ENCODE measurements at places on chromosomes 7 and 10.
A peak's percentile ranks its signal among the peaks of the same experiment; 100 is the strongest.

- DNase-seq: no peak
These were observed 173.1 kb downstream of the HPSE2 start for GRCh38 chr10:99062591-99062990.

DNA sequence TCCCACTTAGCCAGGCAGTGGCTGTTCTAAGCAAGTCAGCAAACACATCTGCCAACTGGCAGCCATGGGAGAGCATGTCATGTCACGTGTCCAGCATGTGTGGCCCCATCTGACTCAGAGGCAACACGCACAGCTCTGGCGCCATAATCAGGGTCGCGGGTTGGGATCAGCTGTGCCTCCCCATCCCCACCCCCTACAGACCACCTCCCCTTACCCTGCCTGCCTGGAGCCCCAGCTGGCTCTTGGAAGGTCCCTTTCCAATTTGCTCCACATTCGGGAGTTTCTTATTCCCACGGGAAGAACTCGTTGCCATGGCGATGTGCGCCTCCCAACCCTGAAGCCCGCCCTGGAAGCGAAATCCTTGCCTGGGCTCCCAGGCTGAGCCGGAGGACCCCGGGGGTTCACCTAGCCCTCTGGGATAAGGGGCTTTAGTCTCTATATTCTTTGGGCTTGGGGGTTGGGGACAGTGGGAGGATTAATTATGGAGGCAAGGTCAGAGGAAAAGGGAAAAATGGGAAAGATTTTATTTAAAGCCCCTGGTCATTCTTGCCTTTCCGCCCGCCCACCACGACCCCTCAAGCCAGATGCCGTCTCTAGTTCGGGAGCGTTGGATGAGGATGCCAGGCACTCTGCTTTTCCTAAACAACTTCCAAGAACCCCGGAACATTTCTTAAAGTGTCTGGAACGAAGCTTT is 283.7 kb downstream of the ZEB1 start:
- DNase-seq: peak; percentile 68

GRCh38 chr7:24920451-24921361 is 59.3 kb downstream of the OSBPL3 start:
- DNase-seq: no peak

DNA sequence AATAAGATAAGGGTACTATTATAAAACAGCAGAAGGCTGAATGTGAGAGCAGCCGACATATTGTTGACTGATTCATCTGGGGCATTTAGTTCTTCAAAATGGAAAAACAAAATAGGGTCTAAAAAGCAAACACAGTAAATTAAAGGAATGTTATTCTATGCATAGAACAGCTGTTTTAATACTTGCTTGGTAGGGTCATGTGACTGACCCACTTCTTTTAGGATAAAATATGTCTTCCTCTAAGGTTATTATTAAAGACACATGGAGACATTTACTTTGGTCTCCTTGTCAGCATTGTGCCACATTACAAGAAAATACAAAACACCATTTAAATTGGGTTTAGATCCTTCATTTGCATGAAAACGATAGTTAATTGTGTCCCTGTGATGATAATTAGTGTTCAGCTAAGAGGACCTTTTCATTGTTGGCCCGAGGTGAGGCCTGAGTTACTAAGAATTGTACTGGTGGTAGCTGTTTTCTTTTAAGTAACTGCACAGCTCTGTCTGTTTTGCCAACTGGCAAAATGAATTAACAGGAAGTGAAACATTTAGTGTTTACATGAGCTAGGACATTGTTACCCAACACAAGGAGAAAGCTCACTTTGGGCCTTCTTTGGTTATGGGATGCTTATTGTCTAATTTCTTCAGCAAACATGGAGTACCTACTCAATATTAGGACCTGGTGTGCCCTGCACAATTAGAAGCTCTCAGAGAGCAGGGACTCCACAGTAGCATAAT is 764.4 kb downstream of the LRMDA start:
- no peak for DNase-seq

DNA sequence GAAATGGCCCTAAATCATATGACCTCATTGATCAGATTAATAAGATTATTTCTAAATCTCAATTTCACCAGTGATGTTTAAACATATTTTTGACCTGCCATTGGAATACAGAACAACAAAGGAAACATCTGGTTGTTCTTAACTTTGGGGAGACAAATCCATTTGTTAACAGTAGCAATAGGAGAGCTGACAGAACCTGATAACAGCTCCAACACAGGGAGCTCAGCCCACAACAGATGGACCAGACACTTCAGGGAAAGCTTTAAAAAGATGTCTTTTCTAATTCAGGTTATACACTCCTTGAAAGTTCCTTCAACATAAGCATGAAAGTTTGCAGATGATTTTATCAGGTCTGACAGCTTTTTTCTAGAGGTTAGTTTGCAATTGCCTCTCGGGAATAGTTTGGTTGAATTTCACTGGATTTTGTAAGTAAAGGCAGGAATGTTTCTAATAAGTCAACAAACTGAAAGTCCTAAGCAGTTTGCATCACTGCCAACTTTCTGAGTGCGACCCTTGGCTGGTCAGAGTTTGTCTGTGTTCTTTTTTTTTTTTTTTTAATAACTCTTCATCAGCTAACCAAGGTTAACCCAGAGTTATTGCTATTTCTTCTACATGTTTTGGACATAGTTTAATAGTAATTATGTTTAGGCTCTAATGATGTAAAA is 6.5 kb upstream of the MET start:
- no peak for DNase-seq

GRCh38 chr7:127766831-127767459 is 115.0 kb downstream of the SND1 start:
- DNase-seq: no peak

- DNase-seq: no peak
These were observed 29.3 kb upstream of the GGCT start for GRCh38 chr7:30533886-30534285.
